Colonic mucosa (tissue), 4 donors: ENCODE measurements at places on chromosomes 13 and 19.

DNA sequence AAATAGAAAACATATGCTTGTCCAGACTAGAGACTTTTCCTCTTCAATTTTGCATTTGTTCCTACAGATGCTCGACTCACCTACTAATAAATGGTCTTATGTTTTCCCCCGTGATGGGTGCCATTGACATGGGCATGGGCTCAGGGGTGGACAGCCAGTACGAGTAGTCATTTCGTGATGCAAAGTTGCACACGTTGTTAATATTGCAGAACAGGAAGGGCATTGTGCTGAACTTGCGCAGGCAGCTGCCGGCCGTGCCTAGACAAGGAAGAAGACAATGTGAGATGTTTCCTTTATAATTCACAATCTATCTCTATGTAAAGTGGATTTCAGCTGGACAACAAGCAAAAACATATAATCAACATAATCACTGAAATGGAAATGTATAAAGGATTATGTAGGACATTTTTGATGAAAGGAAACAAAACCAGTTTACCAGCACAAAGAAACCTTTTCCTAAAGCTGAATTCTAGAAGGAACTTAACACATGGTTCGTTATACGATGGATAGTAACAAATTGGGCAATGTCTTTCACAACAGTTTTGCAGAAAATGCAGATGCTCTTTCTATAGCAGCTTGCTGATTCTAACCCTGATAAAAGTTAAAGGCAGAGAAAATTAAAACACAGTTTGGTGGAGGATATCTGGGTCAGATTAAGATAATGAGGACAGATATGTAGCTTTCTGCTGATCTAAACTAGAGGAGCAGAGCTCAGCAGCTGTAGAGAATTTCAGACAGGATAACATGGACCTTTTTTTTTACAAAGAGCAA is 145.7 kb downstream of the COL4A1 start:
- no peak for DNase-seq

DNA sequence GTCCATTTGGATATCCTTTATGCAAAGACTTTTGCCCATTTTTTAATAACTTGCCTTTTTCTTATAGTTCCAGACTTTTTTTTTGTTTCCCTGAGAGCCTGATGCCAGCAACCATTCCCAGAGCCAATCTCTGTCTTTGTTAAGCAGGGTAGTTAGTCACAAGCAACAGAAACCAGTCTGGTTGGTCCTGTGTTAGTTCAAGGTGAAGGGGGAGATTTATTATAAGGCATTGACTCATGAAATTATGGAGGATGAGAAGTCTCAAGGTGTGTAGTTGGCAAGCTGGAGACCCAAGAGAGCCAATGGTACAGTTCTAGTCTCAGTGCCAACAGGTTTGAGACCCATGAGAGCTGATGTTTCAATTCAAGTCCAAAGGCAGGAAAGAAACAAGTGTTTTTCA is 33.0 kb downstream of the GPR12 start:
- DNase-seq, result no peak

DNA sequence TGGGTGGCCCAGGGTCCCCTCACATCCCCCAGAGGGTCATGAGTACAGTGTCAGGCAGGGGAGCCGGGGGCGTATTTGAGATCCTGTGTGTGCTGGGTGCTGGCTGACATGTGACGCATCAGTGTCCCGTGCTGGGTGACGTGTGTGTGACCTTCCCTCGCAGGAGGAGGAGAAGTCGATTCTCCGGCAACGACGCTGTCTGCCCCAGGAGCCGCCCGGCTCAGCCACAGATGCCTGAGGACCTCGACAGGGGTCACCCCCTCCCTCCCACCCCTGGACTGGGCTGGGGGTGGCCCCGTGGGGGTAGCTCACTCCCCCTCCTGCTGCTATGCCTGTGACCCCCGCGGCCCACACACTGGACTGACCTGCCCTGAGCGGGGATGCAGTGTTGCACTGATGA is 25.8 kb downstream of the PNPLA6 start:
- DNase-seq, result no peak

GRCh38 chr13:111399776-111400538 is 79.5 kb downstream of the TEX29 start:
- DNase-seq, result no peak

DNA sequence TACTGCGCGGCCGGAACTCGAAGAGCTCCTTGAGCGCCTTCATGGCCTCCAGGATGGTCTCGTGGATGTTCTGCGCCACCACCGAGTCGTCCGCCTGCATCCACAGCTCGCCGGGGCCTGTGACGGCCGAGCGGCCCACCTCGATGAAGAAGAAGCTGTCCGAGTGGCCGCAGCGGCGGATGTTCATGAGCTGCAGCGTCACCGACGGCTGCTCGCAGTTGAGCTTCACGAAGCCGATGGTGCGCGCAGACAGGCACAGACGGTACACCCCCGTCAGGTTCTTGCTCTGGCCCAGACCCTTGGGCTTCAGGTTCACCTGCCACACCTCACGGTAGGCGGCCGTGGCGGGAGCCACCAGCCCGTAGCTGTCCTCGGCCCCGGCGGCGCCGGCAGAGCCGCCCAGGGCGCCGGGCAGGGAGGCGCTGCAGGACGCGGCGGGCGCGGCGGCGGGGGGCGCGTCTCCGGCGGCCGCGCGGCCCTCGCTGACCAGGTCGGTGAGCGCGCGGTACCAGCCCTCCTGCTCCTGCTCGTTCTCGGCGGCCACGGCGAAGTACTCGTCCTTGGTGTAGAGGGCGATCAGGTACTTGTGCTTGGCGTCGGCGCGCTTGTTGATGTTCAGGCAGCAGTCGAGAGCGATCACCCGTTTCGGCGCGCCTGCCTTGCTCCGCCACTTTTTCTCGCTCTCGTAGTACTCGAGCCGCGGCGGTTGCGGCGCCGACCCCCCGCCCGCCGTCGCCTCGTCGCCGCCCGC is 1.1 kb downstream of the IRS2 start:
- DNase-seq, result peak; percentile 54

- DNase-seq, result no peak
Measured at GRCh38 chr13:73901324-73902068, 232.7 kb downstream of the KLF12 start.
